Occipital lobe (tissue), 3 donors: ENCODE measurements at places on chromosomes 16 and 17. TPM values are rescaled to one million over a fixed set of nuclear protein-coding genes. Genes with fewer than 3 reads are reported as not detected.

DNAAF1 gene
- 0.62 TPM for total RNA-seq

CBFA2T3 gene
- 1.9 TPM for total RNA-seq

TMEM98 gene
- total RNA-seq = 35.6 TPM

ATP2A1 gene
- total RNA-seq = 0.16 TPM

TMEM231 gene
- 17.0 TPM for total RNA-seq

ABI3 gene
- 0.62 TPM for total RNA-seq

MPP3 gene
- 27.1 TPM for total RNA-seq

CSF3 gene
- total RNA-seq = 0.16 TPM

AATK gene
- total RNA-seq = 10.1 TPM

MYH8 gene
- 2.0 TPM for total RNA-seq

TP53TG3 gene
- total RNA-seq = not detected
